ENCODE measurements at places on chromosomes 12 and 14.

GRCh38 chr12:111407377-111408115 lies 1.8 kb downstream of the SH2B3 start:
- DNase-seq: no peak

DNA sequence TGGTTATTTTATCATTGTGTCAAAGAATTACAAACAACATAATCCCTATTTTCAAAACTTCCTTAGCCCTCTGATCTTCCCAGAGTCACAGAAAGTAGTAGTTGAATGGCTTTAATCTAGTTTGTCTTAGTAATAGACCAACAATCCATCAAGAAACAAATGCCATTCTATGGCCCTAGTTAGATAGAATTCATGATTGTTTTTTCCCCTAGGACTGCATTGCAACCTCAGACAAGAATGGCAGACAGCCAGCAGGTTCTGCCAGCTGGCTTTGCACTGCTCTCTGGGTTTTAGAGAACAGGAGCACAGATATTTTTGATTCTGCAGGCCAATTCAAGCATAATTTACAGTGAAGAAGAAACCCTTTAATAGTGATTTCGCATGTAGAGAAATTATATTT lies 33.8 kb downstream of the SYT1 start:
- DNase-seq: no peak

- DNase-seq: no peak
Measured at GRCh38 chr14:57753821-57754220, 112.1 kb downstream of the SLC35F4 start.

DNA sequence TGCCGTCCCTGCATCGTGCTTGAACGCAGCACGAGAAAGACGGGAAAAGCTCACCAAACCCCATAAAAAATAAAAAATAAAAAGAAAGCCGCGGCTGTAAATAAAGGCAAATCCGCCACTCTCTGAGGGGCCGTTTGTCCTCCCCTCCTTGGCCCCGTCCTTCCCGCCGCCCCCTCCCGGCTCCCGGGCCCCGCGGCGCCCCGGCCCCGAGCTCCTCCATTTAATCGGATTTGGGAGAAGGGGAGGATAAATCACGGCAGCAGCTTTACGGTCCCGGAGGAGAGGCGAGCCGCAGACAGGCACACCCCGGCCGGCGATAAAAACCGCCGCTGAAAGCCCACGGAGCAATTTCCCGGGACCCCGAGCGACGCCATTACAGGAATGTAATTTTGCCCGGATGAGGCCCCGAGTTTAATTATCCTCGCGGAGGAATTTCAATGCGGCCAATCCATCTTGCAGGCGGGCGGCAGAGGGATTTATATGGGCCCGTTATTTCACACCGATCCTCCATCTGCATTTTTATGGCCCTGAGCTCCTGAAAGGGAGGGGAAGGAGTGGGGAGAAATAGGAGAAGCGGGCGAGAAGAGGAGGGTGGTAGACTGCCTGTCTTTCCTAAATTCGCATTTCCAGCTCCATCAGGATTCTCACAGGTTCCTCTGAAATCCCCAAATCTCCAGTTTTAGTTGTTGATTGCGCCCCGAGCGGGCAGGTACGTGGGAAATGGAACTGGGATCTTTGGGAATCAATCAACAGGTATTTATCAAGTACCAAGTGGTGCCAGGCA lies 1.3 kb upstream of the ATP5MC2 start:
- DNase-seq: no peak

GRCh38 chr12:53928054-53928835 lies 10.4 kb upstream of the HOXC13 start:
- DNase-seq: no peak

Data from stimulated activated CD4-positive, alpha-beta T cell treated with anti-CD3 and anti-CD28 coated beads, Interleukin-1b, Interleukin-23, amount 100 ng/mL, for 1 hour (primary cell).